ENCODE measurements at places on chromosomes 2 and 18. TPM values are rescaled to one million over a fixed set of nuclear protein-coding genes. Genes with fewer than 3 reads are reported as not detected.

Gene COL4A4
- 7.0 TPM for total RNA-seq

DNA sequence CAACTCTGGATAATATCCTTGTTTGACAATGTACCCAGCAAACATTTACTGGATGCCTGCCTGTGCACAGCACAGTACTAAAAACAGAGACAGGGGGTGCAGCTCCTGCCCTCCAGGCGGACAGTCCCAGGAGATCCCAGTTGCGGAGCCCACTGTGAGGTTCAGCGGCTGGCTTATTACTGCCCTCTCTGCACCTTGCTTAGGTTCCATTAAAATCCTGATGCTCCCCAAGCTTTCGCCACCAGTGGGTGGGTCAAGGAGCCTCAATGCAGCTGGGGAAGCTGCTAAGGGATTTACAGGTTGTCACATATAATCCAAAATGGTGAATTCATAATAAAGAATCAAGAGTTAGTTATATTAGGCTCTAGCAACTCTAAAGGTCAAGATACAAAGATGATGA, 38.3 kb downstream of the CRACDL start:
- no peak for DNase-seq

- no peak for DNase-seq
Observed at GRCh38 chr2:122478771-122479170, 723.3 kb downstream of the TSN start.

GRCh38 chr2:161905389-161906046, 168.5 kb downstream of the DPP4 start:
- peak; percentile 47 for DNase-seq
